ENCODE measurements at places on chromosomes 3 and 15.

- no peak for DNase-seq
These were observed 154.5 kb downstream of the FOXP1 start for GRCh38 chr3:71428841-71429596.

GRCh38 chr15:65259367-65259797, 27.3 kb downstream of the PARP16 start:
- no peak for DNase-seq

- DNase-seq, result no peak
These were observed 51.1 kb downstream of the RSRC1 start for GRCh38 chr3:158160958-158161357.

GRCh38 chr3:122101646-122102045, 46.5 kb downstream of the CD86 start:
- peak; percentile 68 for DNase-seq

GRCh38 chr3:65561617-65562016, 477.1 kb downstream of the MAGI1 start:
- DNase-seq, result no peak

GRCh38 chr3:5811016-5811415, 623.5 kb downstream of the EDEM1 start:
- no peak for DNase-seq

GRCh38 chr3:31230425-31231223, 302.1 kb upstream of the STT3B start:
- peak; percentile 25 for DNase-seq

GRCh38 chr3:173401369-173401768, 3.8 kb downstream of the NLGN1 start:
- DNase-seq, result no peak

GRCh38 chr15:60744826-60745460, 266.0 kb upstream of the ICE2 start:
- no peak for DNase-seq

DNA sequence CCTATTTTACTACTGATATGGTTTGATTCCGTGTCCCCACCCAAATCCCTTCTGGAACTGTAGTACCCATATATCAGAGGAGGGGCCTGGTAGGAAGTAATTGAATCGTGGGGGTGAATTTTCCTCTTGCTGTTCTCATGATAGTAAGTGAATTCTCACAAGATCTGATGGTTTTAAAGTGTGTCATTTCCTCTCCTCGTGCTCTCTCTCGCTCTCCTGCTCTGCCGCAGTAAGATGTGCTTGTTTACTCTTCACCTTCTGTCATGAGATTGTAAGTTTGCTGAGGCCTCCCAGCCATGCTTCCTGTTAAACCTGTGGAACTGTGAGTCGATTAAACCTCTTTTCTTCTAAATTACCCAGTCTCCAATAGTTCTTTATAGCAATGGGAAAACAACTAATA, 81.2 kb upstream of the ZBTB20 start:
- no peak for DNase-seq

DNA sequence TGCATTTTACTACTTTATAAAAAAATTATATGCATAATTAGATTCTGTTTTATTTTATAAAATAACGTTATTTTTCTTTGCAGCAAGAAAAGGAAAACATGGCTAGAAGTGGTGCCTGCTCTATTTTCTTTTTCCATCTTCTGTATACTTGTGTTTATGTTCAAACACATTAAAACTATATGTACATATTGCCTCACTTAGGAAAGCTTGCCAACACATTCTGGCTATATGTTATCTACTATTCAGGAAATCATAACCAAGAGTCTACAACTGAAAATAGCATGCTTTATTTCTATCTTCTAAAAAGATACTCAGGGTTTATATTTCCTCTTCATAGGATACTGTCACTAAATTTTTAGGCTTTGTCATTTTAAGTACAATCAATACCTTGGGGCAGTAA, 90.2 kb upstream of the KCNMB2 start:
- no peak for DNase-seq

GRCh38 chr3:12496453-12496761, 12.1 kb downstream of the TSEN2 start:
- no peak for DNase-seq

Data from CD4-positive, alpha-beta T cell treated with Interleukin-2 at 100 ng/mL for 4 hours (primary cell).